ENCODE measurements at places on chromosomes 4 and X.

DNA sequence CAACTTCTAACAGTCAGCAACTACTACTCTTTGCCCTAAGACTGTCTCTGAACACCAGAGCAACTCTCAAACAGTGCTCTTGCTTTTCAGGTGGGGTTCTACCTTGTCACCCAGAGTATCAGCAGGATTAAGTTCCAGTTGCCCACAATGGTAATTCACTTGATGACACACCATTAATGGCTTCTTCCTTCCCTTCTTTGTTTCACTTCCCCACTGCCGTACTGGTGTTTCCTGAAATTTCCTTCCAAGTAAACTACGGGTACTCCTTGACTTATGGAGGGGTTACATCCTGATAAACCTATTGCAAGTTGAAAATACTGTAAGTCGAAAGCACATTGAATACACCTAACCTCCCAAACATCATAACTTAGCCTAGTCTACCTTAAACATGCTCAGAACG lies 36.6 kb upstream of the PDK3 start:
- no peak for DNase-seq

GRCh38 chr4:137700072-137700471 lies 167.8 kb upstream of the PCDH18 start:
- no peak for DNase-seq

GRCh38 chrX:150211988-150212387 lies 151.1 kb upstream of the MAMLD1 start:
- no peak for DNase-seq

- no peak for DNase-seq
Observed at GRCh38 chr4:160217352-160217751, 1114.5 kb downstream of the RAPGEF2 start.

DNA sequence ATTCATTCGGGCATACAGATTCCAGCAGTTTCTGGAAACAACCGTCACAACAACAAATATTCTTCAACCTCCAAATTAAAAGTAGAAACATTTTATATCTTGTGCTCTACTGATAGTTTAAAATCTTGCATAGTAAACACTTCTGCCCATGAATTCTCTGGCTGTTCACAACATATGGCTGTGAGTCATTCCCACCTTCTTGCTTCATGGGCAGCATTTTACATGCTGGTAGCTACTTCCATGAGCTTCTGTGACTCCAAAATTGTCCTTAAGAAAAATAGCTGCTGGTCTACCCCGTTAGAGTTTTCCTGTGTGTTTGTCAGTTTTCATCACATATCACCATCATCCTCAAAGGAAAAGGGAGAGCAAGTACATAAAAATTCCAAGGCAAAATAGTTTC lies 22.7 kb downstream of the PNPLA4 start:
- DNase-seq = no peak

GRCh38 chr4:25283948-25284347 lies 28.6 kb upstream of the ZCCHC4 start:
- DNase-seq = no peak

DNA sequence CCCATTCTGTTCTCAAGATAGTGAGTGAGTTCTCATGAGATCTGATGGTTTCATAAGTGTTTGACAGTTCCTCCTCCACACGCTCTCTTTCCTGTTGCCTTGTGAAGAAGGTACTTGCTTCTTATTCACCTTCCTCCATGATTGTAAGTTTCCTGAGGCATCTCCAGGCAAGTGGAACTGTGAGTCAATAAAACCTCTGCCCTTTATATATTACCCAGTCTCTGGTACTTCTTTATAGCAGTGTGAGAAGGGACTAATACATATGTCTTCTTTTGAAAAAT lies 58.4 kb downstream of the CFAP299 start:
- DNase-seq = no peak

GRCh38 chrX:4588893-4589292 lies 875.4 kb upstream of the PRKX start:
- DNase-seq = no peak

- no peak for DNase-seq
Observed at GRCh38 chrX:31546126-31546525, 474.3 kb upstream of the FTHL17 start.

DNA sequence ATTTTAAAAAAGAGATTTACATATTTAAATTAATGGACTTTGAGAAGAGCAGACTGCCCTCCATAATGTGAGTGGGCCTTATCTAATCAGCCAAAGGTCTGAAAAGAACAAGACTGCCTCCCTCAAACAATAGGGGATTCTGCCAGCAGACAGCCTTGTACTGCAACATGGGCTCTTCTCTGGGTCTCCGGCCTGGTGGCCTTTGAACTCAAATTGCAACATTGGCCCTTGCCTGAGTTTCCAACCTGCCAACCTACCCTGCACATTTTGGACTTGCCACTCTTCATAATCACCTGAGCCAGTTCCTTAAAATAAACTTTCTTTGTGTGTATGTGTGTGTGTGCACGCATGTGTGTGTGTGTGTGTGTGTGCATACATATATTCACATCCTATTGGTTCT lies 90.8 kb upstream of the OTUD4 start:
- no peak for DNase-seq
